ENCODE measurements at places on chromosomes 12 and 14.

DNA sequence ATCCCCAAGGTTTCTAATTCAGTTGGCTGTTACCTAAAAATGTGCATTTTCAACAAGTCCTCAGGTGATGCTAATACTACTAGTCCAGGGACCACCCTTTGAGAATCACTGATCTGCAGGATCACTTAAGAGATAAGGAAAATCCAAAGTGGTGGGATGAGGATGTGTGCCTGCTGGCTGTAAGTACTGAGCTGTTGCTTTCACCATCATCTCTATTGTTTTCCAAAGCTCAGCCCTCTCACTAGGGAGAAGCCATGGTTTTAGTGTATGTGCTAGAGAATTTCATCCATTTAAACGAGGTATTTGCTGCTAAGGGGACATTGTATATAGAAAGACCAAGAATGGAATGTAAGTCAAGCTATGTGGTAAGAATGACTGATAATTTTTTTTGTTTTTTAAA lies 202.3 kb downstream of the KIF21A start:
- no peak for DNase-seq

GRCh38 chr12:6226002-6226678 lies 25.9 kb downstream of the CD9 start:
- no peak for DNase-seq

- DNase-seq: no peak
These were observed 106.8 kb upstream of the RFLNA start for GRCh38 chr12:124188084-124188483.

- DNase-seq: no peak
These were observed 4.6 kb upstream of the RARG start for GRCh38 chr12:53236443-53237111.

DNA sequence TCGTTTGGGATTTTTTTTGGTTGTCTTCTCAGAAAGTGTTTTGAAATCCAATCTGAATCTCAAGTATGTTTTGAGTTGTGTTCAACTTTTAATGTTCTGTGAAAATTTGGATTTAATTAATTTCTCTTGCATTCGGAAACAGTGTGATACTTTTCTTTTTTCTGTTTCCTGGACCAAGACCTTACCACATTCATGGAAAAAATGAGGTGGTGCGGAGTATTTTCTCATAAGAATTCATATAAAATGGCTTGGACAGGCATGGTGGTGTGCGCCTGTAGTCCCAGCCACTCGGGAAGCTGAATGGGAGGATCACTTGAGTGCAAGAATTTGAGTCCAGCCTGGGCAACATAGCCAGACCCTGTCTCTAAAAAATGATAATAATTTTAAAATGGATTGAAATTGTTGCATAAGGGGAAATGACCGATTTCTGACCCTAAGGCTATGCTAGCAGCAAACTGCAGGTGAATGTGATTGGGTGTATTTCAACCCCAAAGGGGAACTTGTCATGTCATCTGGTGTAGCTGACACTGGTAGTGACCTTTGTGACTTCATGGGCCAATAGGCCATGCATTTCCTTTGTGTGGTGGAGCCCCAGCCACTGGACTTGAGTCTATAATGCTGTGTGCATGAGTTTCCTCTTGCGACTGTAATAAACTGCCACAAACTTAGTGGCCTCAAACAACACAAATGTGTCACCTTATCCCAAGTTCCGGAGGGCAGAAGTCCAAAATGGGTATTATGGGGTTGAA lies 123.5 kb upstream of the RFLNA start:
- DNase-seq: no peak

DNA sequence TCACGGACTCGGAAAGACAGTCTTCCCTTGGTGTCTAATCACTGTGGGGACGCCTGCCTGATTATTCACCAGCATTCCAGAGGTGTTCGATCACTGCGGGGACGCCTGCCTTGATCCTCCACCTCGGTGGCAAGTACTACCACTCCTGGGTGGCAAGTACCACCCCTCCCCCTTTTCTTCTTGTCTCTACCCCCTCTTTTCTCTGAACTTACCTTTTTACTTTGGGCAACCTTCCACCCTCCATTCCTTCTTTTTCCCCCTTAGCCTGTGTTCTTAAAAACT lies 12.0 kb upstream of the LGMN start:
- no peak for DNase-seq

- DNase-seq: no peak
These were observed 44.4 kb downstream of the AEBP2 start for GRCh38 chr12:19483727-19484126.

All from stimulated activated CD8-positive, alpha-beta memory T cell treated with anti-CD3 and anti-CD28 coated beads, Interleukin-15, amount 100 ng/mL, for 48 hours (primary cell).